ENCODE measurements at places on chromosomes 4 and X.

GRCh38 chrX:131881194-131881593 lies 141.9 kb upstream of the STK26 start:
- no peak for DNase-seq

DNA sequence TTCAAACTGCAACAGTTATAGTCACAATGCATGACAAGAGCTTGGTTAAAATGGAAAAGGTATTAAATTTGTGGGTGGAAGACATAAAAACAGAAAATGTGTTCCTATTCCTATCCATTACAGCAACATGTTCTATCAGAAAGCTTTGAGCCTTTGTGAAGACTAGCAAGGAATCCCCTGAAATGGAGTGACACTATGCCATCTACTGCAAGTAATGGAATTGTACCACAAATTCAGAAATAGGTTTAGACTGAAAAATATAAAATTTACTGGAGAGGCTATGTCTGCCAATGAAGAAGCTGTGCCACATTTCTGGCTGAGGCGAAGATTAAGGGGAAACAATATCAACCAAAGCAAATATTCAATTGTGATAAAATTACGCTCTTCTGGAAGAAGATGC lies 247.9 kb downstream of the ADAM29 start:
- no peak for DNase-seq

DNA sequence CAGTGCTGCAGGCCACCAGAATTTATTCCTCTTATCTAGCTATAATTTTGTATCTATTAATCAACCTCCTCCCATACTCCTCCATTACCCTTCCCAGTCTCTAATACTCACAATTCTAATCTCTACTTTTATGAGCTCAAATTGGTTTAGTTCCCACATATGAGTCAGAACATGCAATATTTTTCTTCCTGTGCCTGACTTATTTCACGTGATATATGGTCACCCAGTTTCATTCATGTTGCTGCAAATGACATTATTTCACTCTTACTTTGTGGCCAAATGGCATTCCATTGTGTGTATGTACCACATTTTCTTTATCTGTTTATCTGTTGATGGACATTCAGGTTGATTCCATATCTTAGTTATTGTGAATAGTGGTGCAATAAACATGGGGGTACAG lies 483.5 kb downstream of the ACTRT1 start:
- no peak for DNase-seq

GRCh38 chr4:122826553-122827257 lies at the start of gene FGF2:
Gene FGF2, plus strand, starts transcription at chr4:122826831. Its CDS starts 344 bp downstream, at chr4:122827175.
- no peak for DNase-seq

DNA sequence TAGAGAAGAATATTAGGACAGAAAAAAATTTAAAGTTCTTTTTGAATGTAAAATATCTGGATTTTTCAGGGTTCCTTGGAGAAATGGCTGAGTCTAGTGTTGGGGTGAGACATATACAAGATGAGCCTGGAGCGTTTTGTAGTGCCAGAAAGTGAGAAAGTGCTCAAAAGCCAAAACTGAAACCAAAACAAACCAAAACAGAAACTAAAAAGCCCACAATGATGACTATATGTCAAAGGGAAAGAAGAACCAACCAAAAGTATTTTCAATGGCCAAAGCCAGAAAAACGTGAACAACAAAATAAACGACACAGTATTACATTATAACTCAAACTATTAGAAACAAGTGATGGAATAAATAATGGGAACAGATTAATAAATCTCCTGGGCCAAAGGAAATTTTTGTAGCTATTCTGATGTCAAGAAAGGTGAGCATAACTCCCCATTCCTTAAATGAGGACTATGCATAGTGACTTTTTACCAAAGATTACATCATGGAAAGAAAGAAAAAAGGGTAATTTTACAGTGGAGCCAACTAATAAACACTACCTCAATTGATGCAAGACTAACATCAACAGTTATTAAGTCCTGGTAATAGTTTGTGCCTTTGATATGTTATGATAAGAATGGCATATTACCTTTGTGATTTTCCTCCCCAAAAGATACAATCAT lies 1137.6 kb downstream of the C4orf33 start:
- DNase-seq = no peak

DNA sequence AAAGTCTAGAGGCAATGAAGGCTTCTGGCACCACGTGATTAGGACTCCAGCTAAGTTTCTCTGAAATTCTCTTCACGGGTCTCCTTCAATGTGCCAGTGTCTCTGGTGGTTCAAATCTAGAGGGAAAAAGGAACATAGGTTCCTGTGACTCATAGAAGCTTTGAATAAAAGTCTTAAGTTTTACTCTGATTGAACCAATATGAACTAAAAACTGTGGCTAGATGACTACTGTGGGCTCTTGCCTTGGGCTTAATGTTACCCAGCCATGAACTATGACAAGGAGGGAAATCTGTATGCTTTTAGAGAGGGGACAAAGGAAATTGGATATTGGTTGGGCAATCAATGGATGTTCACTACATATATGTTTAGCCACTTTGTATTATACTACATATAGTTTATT lies 49.9 kb upstream of the TEX13D start:
- DNase-seq = no peak

- no peak for DNase-seq
Observed at GRCh38 chrX:43560247-43560946, 95.7 kb upstream of the MAOA start.

- DNase-seq = no peak
Observed at GRCh38 chr4:127479031-127479622, 153.6 kb upstream of the INTU start.

- DNase-seq = no peak
Observed at GRCh38 chr4:87017580-87018342, 83.0 kb downstream of the AFF1 start.

DNA sequence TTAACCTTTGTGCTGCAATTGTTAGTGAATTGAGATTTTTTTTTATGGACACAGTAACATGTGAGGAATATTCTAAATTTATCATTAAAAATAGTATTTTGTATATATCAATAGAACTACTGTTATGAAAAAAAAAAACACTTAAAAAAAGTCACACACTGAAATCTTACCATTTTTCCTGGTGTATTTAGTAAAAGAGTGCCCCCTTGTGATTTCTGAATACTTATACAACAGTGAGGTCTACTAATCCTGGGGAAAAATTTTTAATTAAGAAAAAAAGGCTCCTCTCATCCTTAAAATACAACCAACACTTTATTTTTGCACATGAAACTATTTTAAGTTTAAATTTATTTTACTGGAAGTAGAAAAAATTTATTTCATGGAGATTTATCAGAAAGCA lies 56.4 kb upstream of the SPOCK3 start:
- DNase-seq = no peak

DNA sequence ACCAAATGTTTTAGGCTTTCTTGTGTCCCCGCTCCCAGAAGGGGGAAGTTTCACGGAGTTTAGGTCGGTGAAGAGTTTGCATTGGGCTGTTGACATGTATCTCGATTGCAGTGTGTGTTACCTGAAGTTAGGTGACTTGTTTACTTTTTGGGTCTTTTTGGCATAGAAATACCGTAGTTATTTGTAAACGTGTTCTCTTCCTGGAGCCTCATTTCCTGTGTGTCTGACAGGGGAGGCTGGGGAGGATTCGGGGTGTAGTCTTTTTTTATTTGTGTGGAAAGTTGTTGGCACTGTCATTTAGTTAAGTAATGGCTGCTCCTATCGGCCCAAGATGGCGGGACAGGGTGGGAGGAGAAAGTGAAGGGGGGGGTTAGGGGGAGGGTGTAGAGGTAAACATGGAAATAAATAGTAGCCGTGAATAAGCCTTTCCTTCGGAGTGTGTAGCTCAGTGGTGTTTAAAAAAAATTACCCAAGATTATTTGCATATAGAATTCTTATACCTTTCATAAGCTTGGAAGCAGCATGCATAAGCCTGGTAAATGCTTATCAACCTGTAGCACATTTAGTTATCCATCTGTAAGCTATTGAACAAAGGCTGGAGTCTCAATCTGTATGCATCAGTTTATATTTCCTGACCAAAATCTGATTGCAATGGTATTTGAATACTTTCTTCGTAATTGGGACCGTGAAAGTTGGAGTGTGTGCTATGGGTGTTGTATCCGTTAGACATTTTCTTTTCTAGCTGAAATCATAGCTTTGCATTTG lies 1.6 kb downstream of the KDM6A start:
- no peak for DNase-seq

DNA sequence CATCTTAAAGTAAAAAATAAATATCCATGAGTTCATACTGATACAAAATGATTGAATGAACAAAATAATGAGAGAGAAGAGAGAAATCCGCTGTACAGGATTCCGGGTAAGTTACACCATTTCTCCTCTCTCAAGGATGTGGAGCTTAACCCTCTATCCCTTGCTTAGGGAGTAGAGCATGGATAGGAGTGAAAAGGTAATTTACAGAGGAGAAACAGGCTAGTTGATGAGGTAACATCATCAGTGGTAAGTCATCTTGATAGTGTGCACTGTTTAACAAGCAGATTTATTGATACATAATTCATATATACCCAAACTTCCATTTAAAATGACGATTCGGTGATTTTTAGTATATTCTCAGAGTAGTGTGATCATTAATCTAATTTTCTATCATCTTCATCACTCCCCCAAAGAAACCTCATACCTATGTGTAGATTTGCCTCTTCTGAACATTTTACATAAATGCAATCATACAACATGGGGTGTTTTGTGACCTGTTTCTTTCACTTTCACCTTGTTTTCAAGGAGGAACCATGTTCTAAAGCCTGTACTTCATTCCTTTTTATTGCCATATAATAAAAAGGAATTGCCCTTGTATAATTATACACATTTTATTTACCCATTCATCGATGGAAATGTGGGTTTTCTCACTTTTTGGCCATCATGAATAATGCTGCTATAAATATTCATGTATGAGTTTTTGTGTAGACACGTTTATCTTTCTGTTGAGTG lies 34.8 kb downstream of the F11 start:
- DNase-seq = no peak

DNA sequence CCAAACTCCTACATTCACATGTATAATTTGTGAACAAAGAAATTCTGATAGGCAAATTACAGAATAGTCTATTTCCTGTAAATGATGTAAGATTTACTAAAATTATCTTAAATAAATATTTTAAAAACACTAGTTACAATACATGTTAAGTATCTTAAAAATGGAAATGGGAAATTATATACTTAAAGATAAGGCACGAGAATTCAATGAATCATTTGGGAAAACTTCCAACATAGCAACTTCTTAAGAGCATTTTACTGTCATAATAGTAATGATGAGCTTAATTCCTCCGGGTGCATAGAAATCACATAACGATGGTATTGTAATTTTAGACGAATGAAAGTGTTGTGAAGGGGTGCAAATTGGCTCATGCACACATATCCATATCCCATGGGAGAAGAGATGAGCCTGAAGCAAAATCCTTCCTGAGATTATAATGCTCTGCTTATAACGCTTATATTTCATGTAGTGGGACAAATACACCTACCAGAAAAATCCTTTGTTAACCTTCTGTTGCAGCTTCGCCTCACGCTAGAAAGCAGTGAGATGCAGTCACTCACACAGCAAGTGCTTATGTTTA lies 873.5 kb downstream of the PDHA2 start:
- no peak for DNase-seq

DNA sequence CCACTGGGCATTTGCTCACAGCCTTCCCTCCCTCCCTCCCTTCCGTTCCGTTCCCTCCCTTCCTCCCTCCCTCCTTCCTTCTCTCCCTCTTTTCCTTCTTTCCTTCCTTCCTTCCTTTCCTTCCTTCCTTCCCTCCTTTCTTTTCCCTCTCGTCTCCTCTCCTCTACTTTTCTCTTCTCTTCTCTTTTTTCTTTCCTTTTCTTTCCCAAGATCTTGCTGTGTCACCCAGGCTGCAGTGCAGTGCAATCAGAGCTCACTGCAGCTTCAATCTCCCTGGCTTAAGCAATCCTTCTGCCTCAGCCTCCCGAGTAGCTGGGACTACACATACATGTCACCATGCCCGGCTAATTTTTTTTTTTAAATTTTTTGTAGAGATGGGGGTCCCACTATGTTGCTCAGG lies 26.7 kb upstream of the ING2 start:
- no peak for DNase-seq

DNA sequence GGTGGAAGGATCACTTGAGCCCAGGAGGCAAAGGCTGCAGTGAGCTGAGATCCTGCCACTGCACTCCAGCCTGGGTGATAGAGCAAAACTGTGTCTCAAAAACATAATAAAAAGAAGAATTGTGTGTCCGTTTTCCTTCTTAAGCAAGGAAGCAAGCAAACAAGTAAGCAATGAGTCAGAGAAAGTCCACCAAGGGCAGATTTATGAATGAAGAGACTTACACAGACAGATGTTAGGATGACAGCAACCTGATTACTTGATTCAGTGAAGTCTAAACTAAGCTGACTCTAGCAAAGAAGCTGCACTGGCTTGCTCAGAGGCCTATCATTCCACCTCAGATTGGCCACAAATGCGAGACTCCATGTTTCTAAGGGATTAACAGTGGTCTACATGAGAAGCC lies 34.1 kb upstream of the SCML1 start:
- no peak for DNase-seq

DNA sequence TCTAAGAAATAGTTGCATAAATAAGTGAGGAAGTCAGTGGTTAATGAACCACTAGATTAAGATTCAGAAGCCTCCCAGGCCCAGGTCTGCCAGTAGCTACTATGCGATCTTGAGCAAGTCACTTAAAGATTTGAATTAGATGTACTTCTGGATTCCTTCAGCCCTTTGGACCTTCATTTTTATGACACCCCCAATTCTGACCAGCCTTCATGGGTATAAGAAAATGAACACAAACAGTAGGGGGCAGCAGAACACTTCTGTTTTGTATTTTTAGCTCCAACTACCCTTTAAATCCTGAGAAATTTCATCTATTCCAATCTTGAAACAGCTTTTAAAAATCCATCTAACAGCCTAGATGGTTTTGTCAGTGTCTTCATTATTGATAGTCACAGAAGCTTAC lies 19.0 kb downstream of the TMEM47 start:
- DNase-seq = no peak

DNA sequence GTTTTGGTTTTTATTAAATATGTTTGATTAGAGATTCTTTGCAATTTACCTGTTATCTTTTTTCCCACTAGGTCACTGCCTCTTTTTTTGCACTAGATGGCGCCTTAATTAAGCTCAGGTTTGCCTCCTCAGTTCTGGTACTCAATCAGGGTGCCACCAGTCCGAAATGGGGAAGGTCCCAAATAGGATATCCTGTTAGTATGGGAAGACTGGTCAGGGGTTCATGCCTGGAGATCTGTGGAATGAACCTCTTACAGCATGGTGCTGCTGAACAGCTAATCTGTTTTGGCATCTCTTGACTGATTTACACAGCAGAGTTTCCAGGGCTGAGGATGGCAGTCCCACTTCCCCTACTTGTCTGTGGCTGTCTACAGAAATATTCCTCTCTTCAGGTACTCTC lies 24.2 kb upstream of the VSIG1 start:
- no peak for DNase-seq

- no peak for DNase-seq
Observed at GRCh38 chr4:183329954-183330742, 7.9 kb upstream of the CLDN24 start.
